ENCODE measurements at places on chromosomes 1 and 21. TPM values are rescaled to one million over a fixed set of nuclear protein-coding genes. Genes with fewer than 3 reads are reported as not detected.

DNA sequence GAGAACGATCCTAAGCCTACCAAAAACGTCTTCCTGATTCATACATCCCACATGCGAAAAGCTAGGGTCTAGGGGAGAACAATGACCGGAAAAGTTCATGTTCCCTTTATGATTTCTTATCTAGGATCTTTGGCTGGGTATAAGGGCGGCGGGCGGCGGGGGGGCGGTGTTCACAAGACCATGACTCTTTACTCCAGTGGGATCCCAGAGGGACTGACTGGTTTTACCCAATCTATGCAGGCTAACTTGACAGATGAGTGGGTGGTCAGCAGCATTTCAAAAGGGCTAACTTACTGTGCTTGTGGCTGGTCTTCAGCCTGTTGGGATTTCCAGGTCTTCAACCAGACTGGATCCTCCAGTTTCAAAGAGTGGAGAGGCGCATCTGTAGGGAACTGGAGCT lies 40.3 kb downstream of the CNIH3 start:
- DNase-seq = no peak

- peak; percentile 51 for DNase-seq
Measured at GRCh38 chr1:201229771-201230635, 39.4 kb downstream of the IGFN1 start.

GRCh38 chr1:33713058-33713877 lies 150.6 kb upstream of the HMGB4 start:
- DNase-seq = no peak

SIK1 gene
- total RNA-seq = 4.4 TPM

ACOT7 gene
- total RNA-seq = 4.8 TPM

DISC1 gene
- 4.7 TPM for total RNA-seq

TMEM81 gene
- total RNA-seq = 2.0 TPM
